ENCODE measurements at places on chromosomes 5 and 9.

GRCh38 chr9:108468364-108468763, 387.4 kb downstream of the ACTL7B start:
- DNase-seq = no peak

DNA sequence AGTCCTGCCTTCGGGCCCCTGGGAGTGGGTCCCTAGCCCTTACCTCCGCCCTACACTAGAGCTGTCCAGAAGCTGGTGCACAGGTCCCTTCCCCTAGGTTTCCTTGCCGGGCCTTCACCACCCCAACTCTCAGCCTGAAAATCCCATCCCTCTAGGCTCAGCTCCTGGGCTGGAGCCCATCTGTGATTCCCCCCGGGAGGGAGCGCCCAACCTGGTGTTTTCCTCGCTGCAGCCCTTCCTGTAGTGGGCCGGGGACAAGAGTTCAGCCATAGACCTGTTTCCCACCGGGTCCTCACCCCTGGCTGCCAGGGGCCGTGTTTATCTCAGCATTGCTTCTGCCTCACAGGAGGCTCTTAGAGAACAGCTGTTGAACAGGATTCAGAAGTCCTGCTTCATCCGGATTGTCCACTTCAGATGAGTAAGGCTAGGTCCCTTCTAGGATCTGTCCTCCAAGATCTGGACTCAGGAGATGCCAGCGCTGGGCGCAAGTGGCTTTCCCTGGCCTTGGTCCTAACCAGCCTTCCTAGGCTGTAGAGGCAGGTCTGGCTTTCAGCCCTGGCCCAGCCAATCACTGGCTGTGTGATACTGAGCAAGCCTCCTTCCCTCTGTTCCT, 965 bp downstream of the GLIPR2 start:
- no peak for DNase-seq

- DNase-seq = no peak
Measured at GRCh38 chr5:982377-983237, 26.0 kb upstream of the NKD2 start.

- DNase-seq = no peak
Measured at GRCh38 chr5:101473483-101473882, 570.4 kb upstream of the ST8SIA4 start.

- no peak for DNase-seq
Measured at GRCh38 chr9:117340422-117340821, 74.4 kb downstream of the ASTN2 start.

DNA sequence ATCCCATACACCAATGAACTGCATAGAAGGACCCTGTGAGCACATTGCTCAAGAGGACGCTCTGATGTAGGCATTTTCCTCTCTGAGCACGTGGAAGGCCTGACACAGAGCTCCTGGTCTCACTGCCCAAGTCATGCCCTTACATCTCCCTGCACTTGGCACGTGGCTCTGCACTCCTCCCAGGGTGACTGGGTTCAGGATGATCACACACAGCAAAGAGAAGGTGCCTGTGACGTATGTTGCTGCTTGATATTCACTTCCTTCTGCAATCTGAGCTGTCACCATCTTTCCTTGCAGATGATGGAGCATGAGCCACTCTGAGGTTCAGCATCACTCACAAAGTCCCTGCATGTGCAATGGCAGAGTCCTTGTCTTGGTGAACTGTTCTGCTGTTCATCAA, 125.2 kb downstream of the FSTL4 start:
- no peak for DNase-seq

- no peak for DNase-seq
Measured at GRCh38 chr5:131611064-131611381, 24.0 kb downstream of the RAPGEF6 start.

DNA sequence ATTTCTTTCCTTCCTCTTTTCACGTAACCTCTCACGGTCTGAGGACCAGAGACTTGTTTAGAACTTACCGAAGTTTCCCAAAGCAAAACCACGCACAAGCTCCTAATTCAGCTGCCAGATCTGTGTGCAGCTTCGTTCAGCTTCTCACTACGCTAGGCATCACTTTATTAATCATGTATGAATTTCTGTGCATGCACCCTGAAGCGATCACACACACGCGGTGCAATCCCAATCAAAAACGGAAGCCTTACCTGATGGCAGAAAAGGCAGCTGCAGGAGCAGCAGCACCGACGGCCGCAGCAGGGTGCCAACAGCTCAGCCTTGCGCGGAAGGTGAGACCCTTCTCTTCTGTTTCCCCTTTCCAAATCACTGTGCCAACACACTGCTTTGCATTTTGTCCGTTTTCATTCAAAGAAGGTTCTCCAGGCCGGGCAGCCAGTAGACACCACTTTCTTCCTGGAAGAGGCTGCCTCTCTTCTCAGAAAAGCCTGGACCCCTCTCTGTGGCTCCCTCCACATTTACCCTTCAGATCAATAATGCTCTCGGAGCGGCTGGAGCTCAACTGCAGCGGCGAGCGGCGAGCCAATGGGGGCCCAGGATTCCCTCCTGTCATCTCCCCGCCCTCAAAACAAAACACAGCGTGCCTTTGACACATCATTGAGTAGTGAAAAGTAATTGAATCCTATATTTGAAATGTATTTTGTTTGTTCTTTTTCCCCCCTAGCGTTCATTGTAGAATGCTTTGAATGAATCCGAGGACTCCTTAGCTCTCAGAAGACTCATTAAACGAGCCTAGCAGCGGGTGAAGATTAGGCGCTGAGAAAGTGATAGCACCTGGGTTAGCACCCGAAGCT, at the start of gene CDH12:
Gene CDH12 (minus strand): TSS at position 538 of the 854 bp plus-strand sequence.
- DNase-seq = peak; percentile 94

GRCh38 chr9:136795000-136795348, 1.2 kb upstream of the CCDC183 start:
- DNase-seq = no peak

DNA sequence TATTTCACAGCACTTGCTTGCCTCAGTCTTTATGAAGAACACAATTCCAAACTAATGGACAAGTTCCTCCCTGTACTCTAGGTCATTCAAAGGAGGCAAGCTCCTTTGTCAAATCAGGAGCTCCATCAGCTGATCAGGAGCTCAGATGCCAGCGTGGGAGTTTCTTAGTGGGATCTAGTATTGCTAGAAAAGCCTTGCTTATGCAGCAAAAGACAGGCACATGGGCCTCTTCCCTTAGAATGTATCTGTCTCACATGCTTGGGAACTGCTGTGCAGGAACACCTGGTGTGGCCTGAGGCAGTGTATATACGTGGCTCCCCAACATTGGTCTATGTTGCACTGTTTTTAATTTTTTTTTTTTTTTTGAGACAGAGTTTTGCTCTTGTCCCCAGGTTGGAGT, 21.4 kb upstream of the HAVCR1 start:
- no peak for DNase-seq

GRCh38 chr5:42522783-42523182, 99.5 kb downstream of the GHR start:
- no peak for DNase-seq

- DNase-seq = no peak
Measured at GRCh38 chr5:35877655-35878054, 21.0 kb downstream of the IL7R start.

DNA sequence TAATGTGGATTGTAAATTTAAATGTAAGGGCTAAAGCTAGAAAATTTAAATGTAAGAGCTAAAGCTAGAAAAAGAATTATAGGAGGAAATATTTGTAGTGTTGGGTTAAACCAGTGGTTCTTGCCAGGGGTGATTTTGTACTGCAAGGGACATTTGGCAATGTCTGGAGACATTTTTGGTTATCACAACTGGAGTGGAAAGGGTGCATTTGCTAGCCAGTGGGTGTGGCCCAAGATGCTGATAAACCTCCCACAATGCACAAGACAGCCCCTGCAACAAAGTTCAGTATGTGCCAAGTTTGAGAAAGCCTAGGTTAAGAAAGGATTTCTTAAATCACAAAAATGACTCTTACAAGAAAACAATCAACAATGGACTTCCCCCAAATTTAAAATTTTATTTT, 31.6 kb upstream of the ELL2 start:
- no peak for DNase-seq
